ENCODE measurements at places on chromosomes 13 and 19. TPM values are rescaled to one million over a fixed set of nuclear protein-coding genes. Genes with fewer than 3 reads are reported as not detected.

- DNase-seq = peak; percentile 92
- H3K4me3 ChIP-seq = no peak overlapping the region
- peaks cover 34% of the 10 kb centered on the region for H3K4me1 ChIP-seq
- H3K27ac ChIP-seq = no peak overlapping the region
- H3K27me3 ChIP-seq = peaks cover 12% of the 10 kb centered on the region
- H3K36me3 ChIP-seq = no peaks in the 10 kb centered on the region
Measured at GRCh38 chr19:40598121-40598917, 2.9 kb upstream of the LTBP4 start.

The LILRB2 gene
- 6.1 TPM for polyA plus RNA-seq

DNA sequence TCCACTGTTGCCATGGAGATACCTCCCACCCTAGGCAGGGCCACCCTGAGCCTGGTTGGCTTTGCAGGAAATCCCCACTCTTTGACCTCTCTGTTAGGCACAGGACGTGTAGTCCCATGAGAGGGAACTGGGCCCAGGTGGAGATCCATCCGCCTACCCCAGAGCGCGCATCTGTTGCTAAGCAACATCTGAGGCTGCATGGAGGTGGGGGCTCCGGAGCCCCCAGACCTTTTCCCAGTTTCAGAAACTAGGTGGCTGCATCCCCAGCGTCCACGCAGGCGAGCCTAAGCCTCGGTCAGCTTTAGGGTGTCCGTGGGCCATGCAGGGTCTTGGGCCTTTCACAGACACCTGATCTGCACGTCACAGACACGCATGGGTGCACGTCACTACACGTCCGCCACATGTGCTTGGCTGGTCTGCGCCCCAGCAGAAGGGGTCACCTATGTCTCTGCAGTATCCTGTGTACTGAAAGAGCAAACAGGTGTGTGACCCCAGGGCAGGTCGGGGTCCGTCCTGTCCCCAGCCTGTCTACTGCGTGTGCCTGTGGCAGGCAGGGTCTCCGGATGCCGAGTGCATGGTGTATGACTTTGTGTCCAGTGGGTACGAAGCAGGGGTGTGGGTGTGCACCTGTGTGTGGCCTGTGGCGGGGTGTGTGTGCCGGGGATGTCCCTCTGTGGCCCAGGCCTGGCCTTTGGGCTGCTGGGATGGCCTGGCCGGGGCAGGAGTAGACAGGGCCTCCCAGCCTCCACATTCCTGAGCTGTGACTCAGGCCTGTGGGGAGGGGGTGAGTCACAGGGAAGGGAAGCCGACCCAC is 4.1 kb upstream of the CIRBP start:
- H3K27ac ChIP-seq = peak overlapping the region; percentile 30
- H3K4me3 ChIP-seq = no peak overlapping the region
- peak; percentile 50 for DNase-seq
- H3K36me3 ChIP-seq = no peaks in the 10 kb centered on the region
- H3K27me3 ChIP-seq = no peaks in the 10 kb centered on the region
- H3K4me1 ChIP-seq = peaks cover 32% of the 10 kb centered on the region

DNA sequence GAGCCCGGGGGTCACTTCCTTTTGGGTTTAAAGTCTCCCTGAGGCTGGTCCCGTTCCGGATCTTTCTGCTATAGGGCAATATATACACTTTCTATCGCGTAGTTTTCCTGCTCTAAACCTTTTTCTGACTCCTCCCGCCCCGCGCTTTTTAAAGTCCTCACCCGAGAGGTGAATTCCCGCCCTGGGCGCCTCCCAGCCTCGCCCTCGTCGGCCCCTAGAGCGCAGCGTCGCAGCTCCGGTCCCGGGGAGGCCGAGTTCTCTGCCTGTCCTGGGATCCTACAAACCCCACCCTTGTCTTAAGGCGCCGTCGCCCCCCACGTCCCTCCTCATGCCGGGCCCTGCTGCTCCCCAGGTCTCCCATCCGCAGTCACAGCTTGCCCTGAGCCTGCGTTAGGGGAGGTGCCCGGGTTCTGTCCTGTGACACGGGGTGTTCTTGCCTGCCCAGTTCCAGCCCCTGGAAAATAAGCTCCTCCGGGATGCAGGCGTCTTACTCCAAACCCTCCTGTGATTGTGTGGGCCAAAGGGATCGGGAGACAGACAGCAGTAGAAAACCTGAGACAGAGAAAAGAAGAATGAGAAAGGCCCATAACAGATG is 491 bp downstream of the ZNF525 start:
- no peaks in the 10 kb centered on the region for H3K4me1 ChIP-seq
- H3K4me3 ChIP-seq = peak overlapping the region; percentile 86
- no peaks in the 10 kb centered on the region for H3K27me3 ChIP-seq
- no peak for DNase-seq

The HAUS8 gene
- 3.3 TPM for polyA plus RNA-seq

DNA sequence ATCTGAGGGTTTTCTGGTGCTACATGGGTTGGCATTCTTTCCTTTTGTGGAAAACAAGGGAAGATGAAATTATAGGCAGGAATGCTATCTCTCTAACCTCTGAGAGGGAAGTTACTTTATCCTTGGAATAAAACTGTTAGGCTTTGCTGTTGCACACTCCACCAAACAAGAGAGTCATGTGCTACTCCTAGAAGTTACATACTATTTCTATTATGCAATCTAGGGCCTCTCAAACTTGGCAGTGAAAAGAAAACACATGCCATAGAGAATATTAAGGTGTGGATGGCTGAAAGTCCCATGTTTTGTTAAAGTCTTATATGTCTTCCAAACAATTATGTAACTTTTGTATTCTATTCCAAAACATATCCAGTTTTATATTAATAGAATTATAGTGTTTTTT is 367.9 kb downstream of the SLC7A1 start:
- DNase-seq = no peak
- H3K36me3 ChIP-seq = no peaks in the 10 kb centered on the region
- H3K4me3 ChIP-seq = no peak overlapping the region
- no peaks in the 10 kb centered on the region for H3K27me3 ChIP-seq
- H3K4me1 ChIP-seq = no peaks in the 10 kb centered on the region
- H3K27ac ChIP-seq = no peak overlapping the region

GRCh38 chr19:45442778-45443461 is 19.2 kb upstream of the ERCC1 start:
- no peak for DNase-seq
- H3K27me3 ChIP-seq = no peaks in the 10 kb centered on the region
- H3K4me1 ChIP-seq = peaks cover 5% of the 10 kb centered on the region
- no peak overlapping the region for H3K4me3 ChIP-seq
- H3K27ac ChIP-seq = peak overlapping the region; percentile 33
- no peaks in the 10 kb centered on the region for H3K36me3 ChIP-seq

The ZSCAN22 gene
- polyA plus RNA-seq = 0.89 TPM

The TNNT1 gene
- 0.15 TPM for polyA plus RNA-seq

DNA sequence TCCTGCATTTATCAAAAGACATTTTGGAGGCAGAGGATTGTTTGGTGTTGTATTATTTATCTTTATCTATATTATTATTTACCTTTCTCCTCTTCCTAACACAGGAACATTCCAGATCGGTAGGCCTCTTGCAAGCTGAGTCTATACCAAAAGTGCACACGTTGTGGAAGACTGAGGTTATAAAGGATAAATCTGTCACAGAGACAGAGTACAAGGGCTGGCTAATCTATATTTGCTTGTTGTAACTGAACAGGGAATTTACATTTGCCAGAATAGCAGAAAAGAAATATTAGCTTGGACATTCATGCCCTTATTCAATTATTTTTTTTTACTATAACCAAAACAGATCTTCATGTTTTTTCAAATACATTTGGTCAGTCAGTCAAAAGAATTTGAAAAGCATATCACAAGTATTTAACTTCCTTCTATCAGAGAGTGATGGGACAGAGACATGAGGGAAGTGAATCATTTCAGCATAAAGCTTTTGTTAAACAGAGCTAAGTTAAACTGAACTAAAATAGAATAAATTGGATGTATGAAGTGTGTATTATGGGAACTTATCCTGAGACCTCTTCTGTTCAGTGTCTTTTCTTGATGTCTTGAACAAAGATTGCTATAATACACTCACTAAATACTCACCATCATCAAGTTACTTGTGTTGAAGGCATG is 352.5 kb downstream of the DNAJC15 start:
- DNase-seq = no peak
- H3K4me3 ChIP-seq = no peak overlapping the region
- no peaks in the 10 kb centered on the region for H3K27me3 ChIP-seq
- no peak overlapping the region for H3K27ac ChIP-seq
- H3K4me1 ChIP-seq = no peaks in the 10 kb centered on the region

The CPB2 gene
- polyA plus RNA-seq = 487 TPM

GRCh38 chr13:113472355-113473025 is 18.0 kb downstream of the DCUN1D2 start:
- H3K27ac ChIP-seq = no peak overlapping the region
- DNase-seq = no peak
- H3K4me1 ChIP-seq = no peaks in the 10 kb centered on the region

GRCh38 chr19:29887442-29887855 is 54.6 kb upstream of the URI1 start:
- no peak overlapping the region for H3K27ac ChIP-seq
- H3K4me3 ChIP-seq = no peak overlapping the region
- DNase-seq = no peak
- no peaks in the 10 kb centered on the region for H3K36me3 ChIP-seq

The KLHL1 gene
- polyA plus RNA-seq = not detected

GRCh38 chr19:33114312-33114711 is 17.6 kb upstream of the WDR88 start:
- H3K36me3 ChIP-seq = peaks cover 11% of the 10 kb centered on the region
- H3K27ac ChIP-seq = peak overlapping the region; percentile 10
- no peaks in the 10 kb centered on the region for H3K27me3 ChIP-seq
- DNase-seq = no peak

DNA sequence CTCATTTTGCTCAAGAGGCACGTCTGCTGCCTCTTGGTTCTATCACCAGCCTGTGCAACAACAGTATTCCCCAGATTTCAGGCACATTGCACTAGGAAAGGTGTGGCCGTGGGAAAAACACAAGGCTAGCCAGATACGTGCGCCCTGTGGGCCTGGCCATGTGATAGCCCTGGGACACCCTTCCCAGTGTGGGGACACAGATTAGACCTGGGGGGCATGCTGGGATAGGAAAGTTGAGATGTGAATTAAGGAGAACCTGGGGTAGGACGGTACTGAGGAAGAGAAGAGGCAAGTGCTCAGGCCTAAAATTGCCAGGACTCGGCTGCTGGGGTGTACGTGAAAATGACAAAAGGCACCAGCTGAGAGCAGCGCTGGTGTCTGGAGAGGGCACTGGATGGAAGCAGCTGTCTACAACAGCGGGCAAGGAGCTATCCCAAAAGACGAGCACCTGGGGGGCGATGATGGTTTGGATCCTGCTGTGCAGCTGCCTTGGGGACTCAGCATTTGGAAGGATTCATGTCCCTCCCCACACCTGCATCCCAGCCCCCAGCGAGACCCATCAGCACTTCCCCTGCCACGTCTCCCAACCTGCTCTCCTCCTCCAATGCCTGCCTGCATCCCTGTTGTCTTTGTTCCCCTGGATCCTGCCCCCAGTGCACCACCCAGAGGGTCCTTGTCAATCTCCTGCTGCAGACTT is 54.3 kb downstream of the GGACT start:
- H3K27ac ChIP-seq = peak overlapping the region; percentile 41
- DNase-seq = no peak
- peaks cover 43% of the 10 kb centered on the region for H3K4me1 ChIP-seq
- H3K27me3 ChIP-seq = no peaks in the 10 kb centered on the region
- H3K4me3 ChIP-seq = no peak overlapping the region
- no peaks in the 10 kb centered on the region for H3K36me3 ChIP-seq

The FAAP24 gene
- 0.29 TPM for polyA plus RNA-seq

The PVR gene
- polyA plus RNA-seq = 45.7 TPM

The IGFL1 gene
- polyA plus RNA-seq = not detected

GRCh38 chr13:106762708-106763107 is 194.8 kb upstream of the ARGLU1 start:
- DNase-seq = no peak
- no peak overlapping the region for H3K4me3 ChIP-seq
- peaks cover 1% of the 10 kb centered on the region for H3K4me1 ChIP-seq

- DNase-seq = no peak
- no peaks in the 10 kb centered on the region for H3K36me3 ChIP-seq
- H3K4me1 ChIP-seq = no peaks in the 10 kb centered on the region
- no peak overlapping the region for H3K27ac ChIP-seq
Measured at GRCh38 chr13:60312851-60313505, 84.0 kb upstream of the TDRD3 start.

DNA sequence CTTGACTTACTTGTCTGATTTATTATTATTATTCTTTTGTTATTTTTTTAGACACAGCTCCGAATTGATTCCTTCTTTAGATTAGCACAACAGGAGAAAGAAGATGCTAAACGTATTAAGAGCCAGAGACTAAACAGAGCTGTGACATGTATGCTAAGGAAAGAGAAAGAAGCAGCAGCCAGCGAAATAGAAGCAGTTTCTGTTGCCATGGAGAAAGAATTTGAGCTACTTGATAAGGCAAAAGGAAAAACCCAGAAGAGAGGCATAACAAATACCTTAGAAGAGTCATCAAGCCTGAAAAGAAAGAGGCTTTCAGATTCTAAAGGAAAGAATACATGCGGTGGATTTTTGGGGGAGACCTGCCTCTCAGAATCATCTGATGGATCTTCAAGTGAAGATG is 29.4 kb downstream of the ERCC5 start:
- no peak overlapping the region for H3K27ac ChIP-seq
- H3K36me3 ChIP-seq = peaks cover 46% of the 10 kb centered on the region
- no peak for DNase-seq
- no peak overlapping the region for H3K4me3 ChIP-seq

The KCNRG gene
- polyA plus RNA-seq = 0.50 TPM

The LGALS7B gene
- polyA plus RNA-seq = 0.36 TPM

GRCh38 chr13:89029062-89029461 is 1357.9 kb downstream of the SLITRK5 start:
- no peaks in the 10 kb centered on the region for H3K27me3 ChIP-seq
- no peaks in the 10 kb centered on the region for H3K36me3 ChIP-seq
- H3K4me1 ChIP-seq = no peaks in the 10 kb centered on the region
- H3K4me3 ChIP-seq = no peak overlapping the region
- H3K27ac ChIP-seq = no peak overlapping the region

GRCh38 chr19:8446061-8446709 is 1.4 kb downstream of the HNRNPM start:
- no peak for DNase-seq
- peaks cover 36% of the 10 kb centered on the region for H3K4me1 ChIP-seq
- H3K27me3 ChIP-seq = no peaks in the 10 kb centered on the region
- H3K36me3 ChIP-seq = peaks cover 2% of the 10 kb centered on the region

The PLEKHF1 gene
- 5.0 TPM for polyA plus RNA-seq
